ENCODE measurements at places on chromosomes 3 and 15.

GRCh38 chr3:46337911-46338310 lies 16.0 kb upstream of the CCR2 start:
- peaks cover 35% of the 10 kb centered on the region for H3K36me3 ChIP-seq
- peaks cover 29% of the 10 kb centered on the region for H3K4me1 ChIP-seq
- DNase-seq = no peak
- H3K27ac ChIP-seq = no peak overlapping the region

- no peak for DNase-seq
- no peak overlapping the region for H3K27ac ChIP-seq
- peaks cover 5% of the 10 kb centered on the region for H3K4me1 ChIP-seq
- no peak overlapping the region for H3K4me3 ChIP-seq
- H3K36me3 ChIP-seq = no peaks in the 10 kb centered on the region
Observed at GRCh38 chr3:160842021-160843005, 86.3 kb downstream of the PPM1L start.

GRCh38 chr15:88701561-88702095 lies 62.8 kb downstream of the ISG20 start:
- H3K4me3 ChIP-seq = no peak overlapping the region
- peak; percentile 47 for DNase-seq
- H3K27ac ChIP-seq = no peak overlapping the region
- peaks cover 7% of the 10 kb centered on the region for H3K4me1 ChIP-seq
- H3K27me3 ChIP-seq = peaks cover 45% of the 10 kb centered on the region
- H3K36me3 ChIP-seq = no peaks in the 10 kb centered on the region

GRCh38 chr3:174335910-174336309 lies 523.2 kb upstream of the NAALADL2 start:
- H3K27ac ChIP-seq = no peak overlapping the region
- H3K4me1 ChIP-seq = no peaks in the 10 kb centered on the region
- no peak for DNase-seq
- H3K36me3 ChIP-seq = no peaks in the 10 kb centered on the region
- no peak overlapping the region for H3K4me3 ChIP-seq

All from activated CD4-positive, alpha-beta memory T cell treated with anti-CD3 and anti-CD28 coated beads, Interleukin-2, amount 10 ng/mL, durations not matched to agents 7 days and 5 days (primary cell).